GM12891 (cell line): ENCODE measurements at places on chromosomes 2 and 18.

DNA sequence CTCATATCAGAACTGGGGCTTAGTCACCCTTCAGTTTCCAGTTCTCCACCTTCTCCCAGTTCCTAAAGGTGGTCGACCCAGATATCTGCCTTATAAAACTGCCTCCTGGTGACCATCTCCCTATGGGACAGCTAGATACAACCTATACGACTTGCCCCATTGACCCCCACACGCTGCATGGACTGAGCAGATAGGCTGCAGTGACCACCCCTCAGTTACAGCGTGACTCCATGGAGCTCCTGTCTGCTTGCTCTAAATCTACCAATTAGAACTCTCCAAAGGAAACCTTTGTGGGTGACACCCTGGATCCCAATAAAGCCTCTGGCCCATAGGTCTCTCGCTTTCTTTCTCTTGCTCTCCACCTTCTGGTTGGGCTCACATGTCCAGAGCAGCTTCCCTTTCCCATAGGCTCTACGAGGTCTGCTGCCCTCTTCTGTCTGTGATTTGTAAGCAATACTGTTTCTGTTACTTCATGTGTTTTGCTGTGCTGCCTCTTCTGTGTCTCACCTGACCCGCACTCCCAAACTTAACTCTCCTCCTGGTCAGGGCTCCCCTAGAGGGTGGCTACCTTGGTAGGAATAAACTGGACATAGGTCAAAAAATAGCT is 971.3 kb upstream of the FAM98A start:
- DNase-seq: no peak

GRCh38 chr2:89819809-89820208 is 1128.3 kb downstream of the RPIA start:
- no peak for DNase-seq

- DNase-seq: no peak
These were observed 122.9 kb upstream of the ITGA4 start for GRCh38 chr2:181334158-181334826.

DNA sequence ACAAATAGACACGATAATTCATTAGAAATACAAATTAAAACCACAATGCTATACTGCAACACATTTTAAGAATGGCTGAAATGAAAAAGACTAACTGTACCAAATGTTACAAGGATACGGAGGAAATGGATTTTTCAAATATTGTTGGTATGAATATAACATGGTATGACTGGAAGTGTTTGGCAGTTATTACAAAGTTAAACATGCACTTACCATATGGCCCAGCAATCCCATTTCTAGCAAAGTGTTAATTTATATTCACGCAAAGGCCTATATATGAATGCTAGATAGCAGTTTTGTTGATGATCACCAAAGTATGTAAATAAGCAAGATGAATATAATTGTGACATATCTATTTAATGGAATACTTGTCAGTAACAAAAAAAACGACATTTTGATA is 497.8 kb upstream of the FSIP2 start:
- DNase-seq: no peak

DNA sequence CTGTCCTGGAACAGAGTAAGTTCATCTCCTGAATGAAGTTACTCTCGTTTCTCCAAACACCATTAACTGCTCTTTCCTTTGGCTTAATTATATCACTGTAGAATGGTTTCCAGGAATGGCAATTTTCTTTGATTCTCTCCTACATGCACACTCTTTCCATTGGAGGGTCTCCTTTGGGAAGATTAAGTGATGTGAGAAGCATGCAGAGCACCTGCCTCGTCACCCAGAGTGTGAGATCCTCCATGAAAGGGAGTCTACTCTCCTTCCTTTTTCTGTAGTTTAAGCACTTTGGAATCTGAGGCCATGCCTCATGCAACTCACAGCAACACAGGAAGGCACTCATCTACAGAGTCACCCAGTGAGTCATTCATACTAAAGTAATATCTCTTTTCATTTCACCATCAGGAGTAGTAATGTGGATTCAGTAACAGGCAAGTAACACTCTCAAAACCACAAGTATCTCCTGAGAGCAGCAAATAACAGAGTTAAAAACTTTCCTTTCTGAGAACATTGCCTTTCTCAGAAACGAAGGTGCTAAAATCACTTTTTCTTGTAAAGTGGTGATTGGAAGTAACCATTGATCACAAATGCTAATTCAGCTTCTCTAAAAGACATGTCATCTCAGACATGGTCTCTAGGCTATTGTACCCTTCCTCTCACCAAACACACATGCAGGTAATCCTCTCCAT is 52.8 kb upstream of the IL1RL1 start:
- DNase-seq: no peak

GRCh38 chr2:8170552-8171327 is 511.1 kb upstream of the ID2 start:
- DNase-seq: no peak

DNA sequence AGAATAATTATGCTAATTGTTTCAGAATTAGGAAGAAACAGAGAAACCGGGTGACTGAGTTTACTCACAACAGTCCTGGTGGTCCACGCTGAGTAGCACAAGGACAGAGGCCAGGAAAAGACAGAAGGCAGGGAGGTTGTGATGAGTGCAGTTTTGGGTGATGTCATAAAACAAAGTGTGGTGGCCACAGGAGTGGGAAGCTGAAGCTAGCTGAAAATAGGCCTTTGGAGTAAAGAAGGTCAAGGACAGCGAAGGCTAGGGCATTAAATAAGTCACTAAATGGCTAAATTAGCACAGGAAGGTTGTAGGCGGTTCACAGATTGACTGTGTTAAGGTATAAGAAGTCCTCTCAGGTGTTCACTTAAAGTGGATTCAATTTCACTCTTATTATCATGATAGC is 120.9 kb upstream of the TTN start:
- no peak for DNase-seq

- no peak for DNase-seq
These were observed 5.5 kb downstream of the NPC1 start for GRCh38 chr18:23580677-23581367.
